ENCODE measurements at places on chromosomes 13 and 19.

DNA sequence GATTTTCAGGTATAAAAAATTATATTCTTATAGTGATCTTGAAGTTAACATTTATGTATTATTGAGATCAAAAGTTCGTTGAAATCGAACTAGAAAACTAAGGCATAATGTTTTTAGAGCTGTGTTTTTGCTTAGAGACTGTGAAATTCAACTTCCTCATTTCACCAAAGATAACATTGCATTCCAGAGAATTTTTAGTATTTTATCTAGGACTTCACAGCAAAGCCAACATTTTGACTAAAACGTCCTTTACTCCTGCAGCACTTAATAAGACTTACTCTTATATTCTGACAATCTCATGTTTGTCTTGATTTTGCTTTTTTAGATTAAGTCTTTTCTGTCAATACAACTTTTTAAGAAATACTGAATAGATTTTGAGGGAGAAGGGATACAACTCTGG, 4.7 kb downstream of the KCTD4 start:
- no peak for DNase-seq

GRCh38 chr13:45195421-45195820, 5.4 kb downstream of the KCTD4 start:
- no peak for DNase-seq

GRCh38 chr19:5112681-5113575, 144.0 kb downstream of the KDM4B start:
- no peak for DNase-seq

GRCh38 chr13:73835138-73835721, 299.0 kb downstream of the KLF12 start:
- peak; percentile 22 for DNase-seq

DNA sequence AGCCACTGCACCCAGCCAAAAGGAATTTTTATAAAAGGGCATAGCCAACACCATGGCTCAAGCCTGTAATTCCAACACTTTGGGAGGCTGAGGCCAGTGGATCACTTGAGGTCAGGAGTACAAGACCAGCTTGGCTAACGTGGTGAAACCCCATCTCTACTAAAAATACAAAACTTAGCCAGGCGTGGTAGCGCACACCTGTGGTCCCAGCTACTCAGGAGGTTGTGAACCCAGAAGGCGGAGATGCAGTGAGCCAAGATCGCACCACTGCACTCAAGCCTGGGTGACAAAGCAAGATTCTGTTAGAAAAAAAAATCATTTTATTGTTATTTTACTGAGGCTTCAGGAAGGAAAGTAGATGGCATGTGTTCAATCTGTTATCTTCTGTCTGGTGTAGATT, 31.3 kb upstream of the FOXO1 start:
- DNase-seq: no peak

DNA sequence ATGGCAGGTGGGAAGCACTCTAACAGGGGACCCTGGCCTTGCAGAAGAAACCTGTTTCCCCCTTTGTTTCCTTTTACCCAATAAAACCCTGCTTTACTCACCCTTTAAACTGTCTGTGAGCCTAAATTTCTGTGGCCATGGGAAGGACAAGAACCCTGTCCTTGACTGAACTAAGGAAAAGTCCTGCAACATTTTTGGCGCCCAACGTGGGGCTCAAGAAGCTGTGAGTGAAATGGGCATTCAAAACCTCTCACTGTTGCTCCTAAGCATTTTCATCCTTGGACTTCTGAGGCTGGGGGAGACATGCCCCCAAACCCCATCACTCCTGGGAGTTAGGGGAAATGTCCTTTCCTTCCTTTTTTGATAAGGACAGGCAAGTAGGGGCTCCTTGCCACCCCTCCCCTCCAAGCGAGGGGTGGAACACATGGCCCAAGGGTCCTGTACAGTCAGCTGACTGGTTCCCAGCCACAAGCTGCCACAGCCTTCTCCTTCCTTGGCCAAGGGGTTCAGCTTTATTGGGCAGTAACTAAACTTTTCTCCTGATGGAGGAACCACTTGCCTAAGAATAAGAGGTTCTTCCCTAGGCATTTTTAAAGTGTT, 381.6 kb downstream of the KLF5 start:
- DNase-seq: no peak

DNA sequence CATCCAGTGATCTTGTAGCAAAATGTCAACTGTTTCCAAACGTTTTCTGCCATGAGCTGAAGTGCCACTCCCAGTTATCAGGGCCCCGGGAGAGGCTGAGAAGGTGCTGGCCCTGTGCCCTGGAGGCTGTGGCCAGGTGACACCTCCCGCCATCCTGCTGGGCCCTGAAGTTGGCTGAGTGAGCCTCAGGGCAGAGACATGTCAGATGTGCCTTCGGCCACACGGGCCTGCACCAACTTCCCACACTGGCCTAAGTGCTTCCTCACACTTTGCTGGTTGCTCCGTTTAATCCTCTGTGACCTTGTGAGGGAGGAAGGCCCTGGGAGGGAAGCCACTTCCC, 4.8 kb downstream of the ADPRHL1 start:
- DNase-seq: no peak

DNA sequence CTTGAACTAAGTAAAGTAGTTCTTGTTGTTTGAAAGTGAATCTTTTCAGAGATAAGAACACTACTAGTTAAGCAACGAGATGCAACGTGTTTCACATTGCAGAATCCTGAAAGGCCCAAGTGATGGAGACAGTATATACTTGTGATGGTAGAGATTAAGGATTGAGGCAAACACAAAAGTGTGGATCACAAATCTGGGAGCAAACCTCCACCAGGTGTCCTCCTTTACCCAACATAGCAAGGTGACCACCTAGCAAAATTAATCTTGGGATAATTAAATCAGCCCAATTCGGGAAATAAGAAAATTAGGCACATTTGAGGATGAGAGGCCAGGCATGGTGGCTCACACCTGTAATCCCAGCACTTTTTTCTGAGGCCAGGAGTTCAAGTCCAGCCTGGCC, 563.9 kb downstream of the DACH1 start:
- DNase-seq: no peak

- peak; percentile 85 for DNase-seq
Measured at GRCh38 chr19:46704379-46705076, 12.4 kb downstream of the PRKD2 start.

- DNase-seq: peak; percentile 4
Measured at GRCh38 chr19:36488846-36489117, 579 bp downstream of the ZNF566 start.

- DNase-seq: no peak
Measured at GRCh38 chr19:33823341-33823740, 26.7 kb downstream of the KCTD15 start.

- no peak for DNase-seq
Measured at GRCh38 chr13:35917252-35917941, 213.8 kb downstream of the DCLK1 start.

DNA sequence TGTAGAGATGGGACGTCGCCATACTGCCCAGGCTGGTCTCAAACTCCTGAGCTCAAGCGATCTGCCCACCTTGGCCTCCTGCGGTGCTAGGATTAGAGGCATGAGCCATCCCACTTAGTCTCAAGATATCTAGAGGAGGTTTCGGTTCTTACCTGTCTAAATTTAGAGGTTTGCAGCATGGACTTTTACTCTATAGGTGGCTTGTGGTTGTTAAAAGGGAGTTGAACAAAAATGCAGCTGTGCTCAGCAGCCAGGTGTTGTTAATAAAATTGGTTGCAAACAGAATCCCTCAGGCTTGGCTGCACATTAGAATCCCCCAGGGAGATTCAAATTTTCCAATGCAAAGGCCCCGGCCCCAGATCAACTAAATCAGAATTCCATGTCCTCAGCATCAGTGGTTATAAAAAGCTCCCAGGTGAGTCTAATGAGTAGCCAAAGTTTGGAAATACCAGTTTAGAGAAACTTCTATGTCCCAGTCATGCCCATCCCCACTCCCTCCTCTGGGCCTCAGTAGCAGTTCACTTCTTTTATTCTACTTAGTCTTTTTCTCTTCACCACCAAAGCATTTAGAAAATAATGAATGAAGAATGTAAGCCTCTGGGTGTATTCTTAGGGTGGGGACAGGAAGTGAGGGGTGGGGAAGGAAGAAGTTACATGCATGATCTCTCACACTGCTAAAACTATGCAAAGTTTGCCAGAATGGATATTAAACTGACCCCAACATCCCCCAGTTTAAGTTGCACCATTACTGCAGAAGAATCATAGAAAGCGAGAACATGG, 471.0 kb downstream of the COG6 start:
- DNase-seq: no peak

DNA sequence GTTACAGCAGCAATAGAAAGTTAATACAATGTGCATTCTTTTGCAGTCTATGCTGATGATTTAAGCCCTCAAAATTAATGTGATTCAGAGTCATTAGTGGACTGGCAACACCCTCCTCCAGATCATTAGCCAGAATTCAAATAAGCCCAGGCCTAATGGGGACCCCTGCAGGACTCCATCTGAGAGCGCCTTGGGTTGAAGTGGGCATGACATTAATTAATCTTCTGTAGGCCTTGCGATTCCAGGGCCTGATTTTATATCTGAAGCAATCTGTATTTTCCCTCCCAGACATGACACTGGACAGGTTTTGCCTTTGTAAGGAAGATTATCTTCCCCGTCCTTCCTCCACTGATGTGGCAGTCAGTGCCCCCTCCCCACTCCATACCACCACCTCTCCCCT, 442.9 kb downstream of the FOXO1 start:
- DNase-seq: no peak

- peak; percentile 51 for DNase-seq
Measured at GRCh38 chr19:40663695-40664692, 26.5 kb downstream of the NUMBL start.

DNA sequence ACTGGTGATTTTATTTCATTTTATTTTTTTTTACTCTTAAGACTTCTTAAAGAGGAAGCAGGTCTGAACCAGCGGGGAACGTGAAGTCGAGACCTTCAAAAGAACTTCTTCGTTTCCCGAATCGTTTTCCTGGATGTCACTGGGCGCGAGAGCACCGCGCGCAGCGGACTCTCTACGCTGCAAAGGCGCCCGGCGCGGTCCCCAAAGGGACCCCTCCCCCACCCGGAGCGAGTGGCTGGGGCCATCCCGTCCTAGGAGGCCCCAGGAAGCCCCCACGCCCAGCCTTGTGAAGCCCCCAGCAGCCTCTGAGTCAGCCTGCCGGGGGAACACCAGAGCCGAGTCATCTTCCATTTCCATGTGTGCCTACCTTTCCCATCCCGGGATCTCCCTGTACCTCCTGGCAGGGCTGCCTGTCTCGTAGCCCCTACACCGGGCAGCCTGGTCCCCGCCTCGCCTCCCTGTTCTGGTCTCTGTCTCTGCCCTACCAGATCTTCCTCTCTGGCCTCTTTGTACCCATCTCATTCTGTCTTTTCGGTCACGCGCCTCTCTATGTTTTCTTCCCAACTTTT, 608 bp downstream of the CD70 start:
- DNase-seq: no peak

- no peak for DNase-seq
Measured at GRCh38 chr19:21210037-21210621, 68.3 kb downstream of the ZNF431 start.

DNA sequence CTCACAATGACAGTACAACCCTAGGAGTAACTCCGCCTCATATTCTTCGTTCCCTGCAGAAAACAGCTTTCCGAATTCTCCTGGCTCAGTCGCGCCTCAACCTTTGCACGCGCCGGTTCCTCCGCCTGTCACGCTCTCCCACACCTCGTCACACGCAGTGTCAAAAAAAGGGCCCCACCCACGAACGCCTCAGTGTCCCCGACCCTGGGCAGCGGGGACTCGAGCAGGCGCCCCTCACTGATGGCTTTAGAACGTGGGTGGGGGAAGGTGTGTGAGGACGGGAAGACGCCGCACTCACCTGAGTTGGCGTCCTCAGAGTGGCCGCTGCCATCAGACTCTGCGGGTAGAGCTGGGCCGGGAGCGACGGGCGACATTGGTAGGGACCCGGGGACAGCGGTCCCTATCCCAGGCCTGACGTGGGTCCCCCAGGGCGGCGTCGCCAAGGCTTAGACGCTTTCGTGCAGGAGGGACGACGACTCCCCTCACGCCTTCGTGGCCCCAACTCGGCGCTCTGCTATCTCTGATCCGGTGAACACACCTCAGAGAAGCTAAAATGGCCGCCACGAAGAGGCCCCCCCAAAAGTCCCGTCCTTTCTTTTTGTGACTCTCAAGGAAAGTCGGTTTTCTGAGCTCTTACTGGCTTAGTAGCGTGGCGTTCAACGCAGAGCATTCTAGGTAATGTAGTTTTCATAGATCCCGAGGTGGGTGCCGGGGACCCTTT, at the start of gene ZNF154:
ZNF154 (minus strand) TSS at position 564 of the 721 bp plus-strand sequence; CDS start at position 331, 233 bp downstream.
- DNase-seq: no peak

DNA sequence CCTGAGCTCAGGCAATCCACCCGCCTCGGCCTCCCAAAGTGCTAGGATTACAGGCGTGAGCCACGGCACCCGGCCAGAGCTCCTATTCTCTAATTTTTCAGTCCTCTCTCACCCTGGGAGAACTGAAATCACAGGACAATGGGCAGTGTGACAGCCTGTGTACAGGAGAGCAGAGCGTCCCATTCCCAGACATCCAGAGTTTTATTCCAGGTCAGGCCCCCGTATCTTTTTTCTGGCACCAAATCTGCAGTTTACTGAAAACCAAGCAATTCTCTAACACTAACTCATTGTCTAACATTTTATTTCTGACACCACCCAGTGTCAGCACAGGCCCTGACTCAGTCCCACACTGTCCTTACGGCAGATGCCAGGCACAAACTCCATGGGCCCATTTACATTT, 6.7 kb downstream of the ZNF708 start:
- DNase-seq: no peak

Data from hematopoietic multipotent progenitor cell treated with erythropoietin and hydrocortisone succinate and interleukin-3 and kit ligand, for 15 days (in vitro differentiated cells).